NCI-H446 treated with DMSO at 0.1 percent for 48 hours (cell line): ENCODE measurements at places on chromosomes 7 and 10.

DNA sequence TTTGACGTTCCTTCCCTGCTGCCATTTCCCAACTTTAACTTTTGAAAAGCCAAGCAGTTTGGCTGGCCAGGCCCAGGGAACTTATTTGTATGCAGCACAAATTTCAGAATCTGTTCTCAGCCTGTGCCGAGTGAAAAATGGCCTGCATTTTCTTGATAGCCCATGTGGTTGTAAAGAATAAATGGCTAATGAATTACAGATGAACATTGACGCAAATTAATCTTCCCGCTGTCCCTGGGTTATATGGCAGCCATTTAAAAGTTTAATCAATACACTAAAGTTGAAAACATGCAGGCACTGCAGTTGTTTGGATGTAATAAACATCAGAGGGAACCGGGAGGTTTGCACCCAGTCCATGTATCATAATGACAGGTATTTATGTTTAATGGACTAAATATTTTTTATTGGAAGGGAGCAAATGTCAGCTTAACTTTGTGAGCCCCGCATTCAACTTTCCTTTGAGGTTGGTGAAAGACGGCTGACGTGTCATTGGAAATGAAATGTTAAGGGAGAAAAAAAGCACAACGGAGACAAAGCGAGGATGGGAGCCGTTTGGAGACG, 1092.4 kb downstream of the LRMDA start:
- no peak for DNase-seq

DNA sequence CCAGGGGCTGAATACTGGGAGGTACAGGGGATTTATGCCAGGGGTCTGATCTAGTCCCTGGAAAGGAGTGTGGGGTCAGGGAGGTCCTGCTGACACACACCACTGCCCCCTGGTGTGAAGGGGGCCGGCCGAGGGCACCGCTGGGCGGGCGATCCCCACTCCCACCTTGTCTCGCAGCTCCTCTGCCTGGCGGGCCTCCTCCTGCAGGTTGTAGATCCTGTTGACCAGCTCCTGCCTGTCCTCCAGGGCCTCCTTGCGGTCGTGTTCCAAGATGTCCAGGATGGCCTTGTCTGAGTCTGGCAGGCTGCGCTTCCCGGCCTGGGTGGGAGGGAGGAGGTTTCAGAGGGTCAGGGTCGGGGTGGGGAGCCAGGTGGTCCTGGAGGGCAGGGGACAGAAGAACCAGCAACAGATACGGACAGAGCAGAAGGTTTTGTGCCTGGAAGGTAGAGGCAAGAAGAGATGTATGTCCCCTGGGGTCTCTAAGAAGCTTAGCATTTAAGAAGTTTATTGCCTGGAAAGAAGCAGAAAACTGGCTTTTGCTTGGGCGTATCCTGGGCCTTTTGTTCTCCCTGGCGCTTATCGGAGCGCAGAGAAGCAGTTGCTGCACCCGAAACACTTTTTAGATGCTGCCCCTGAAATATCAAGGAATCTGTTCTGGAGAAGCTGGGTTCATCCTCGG, 94.5 kb upstream of the GNA12 start:
- no peak for DNase-seq

- DNase-seq = no peak
Observed at GRCh38 chr7:150968734-150969372, 9.3 kb downstream of the KCNH2 start.

- no peak for DNase-seq
Observed at GRCh38 chr7:44394636-44395035, 69.2 kb upstream of the CAMK2B start.
